ENCODE measurements at places on chromosomes 11 and 22. TPM values are rescaled to one million over a fixed set of nuclear protein-coding genes. Genes with fewer than 3 reads are reported as not detected.
A peak's percentile ranks its signal among the peaks of the same experiment; 100 is the strongest.

GRCh38 chr11:96188243-96189006 is 154.6 kb downstream of the MAML2 start:
- DNase-seq: no peak

- no peak for DNase-seq
Observed at GRCh38 chr22:39130152-39130704, 22.3 kb downstream of the CBX7 start.

DNA sequence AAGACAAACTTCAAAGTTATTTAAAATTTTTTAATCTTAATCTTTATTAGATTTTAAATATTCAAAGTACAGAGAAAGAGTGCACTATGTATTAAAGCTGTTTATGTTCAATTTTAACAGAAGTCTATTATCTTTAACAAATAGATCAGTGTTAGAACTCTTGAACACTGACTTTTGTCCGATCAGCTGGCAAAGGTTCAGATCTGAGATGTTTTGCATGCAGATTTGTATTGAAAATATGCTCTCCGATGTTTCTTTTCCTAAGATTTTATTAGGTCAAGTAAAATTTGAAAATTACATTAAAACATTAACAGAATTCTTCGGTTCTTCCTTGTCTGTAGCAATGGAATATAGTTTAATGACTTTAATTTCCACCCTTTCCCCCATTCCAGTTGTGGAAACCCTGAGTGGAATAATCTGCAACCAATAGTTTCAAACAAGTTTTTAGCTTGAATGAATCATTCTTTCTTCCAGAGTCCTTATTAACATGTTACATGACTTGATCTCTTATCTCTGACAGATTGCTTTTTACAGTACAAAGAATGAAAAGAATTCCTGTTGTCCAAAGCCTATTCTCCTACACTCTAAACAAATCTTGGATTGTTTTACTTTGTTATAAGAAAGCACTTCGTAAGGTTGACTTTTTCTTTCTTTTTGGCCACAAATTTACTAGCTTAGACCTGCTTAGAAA is 11.4 kb upstream of the TCP11L1 start:
- no peak for DNase-seq

GRCh38 chr11:45303316-45303715 is 17.2 kb upstream of the SYT13 start:
- DNase-seq: no peak

GRCh38 chr11:129394709-129395108 is 19.1 kb downstream of the BARX2 start:
- no peak for DNase-seq

DNA sequence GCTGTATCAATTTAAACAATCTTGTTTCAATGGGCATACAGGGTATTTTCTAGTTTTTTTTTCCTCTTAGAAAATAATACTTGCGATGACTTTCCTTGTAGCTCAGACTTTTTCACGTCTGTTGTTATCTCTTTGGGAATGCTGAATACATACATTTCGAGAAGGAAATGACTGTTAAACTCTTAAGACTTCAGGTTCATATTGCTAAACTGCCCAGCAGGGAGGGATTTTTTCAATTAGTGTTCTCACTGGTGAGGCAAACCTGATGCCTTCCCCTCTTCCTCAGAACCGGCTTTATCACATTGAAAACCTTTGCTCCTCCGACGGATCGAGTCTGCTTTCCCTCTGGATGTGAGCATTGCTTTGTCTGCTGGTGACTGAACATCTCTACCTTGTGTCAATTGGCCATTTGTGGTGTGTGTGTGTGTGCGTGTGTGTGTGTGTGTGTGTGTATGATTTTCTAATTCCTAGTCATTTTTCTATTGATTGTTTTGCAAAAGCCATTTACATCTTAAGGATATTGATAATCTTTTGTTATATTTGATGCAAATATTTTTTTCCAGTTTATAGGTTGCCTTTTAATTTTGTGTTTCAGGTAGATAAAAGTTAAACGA is 6.6 kb downstream of the NEAT1 start:
- peak; percentile 51 for DNase-seq

Gene FAM180B
- 0.55 TPM for total RNA-seq

Gene BDNF
- 0.22 TPM for total RNA-seq

Gene SCN2B
- not detected for total RNA-seq

DNA sequence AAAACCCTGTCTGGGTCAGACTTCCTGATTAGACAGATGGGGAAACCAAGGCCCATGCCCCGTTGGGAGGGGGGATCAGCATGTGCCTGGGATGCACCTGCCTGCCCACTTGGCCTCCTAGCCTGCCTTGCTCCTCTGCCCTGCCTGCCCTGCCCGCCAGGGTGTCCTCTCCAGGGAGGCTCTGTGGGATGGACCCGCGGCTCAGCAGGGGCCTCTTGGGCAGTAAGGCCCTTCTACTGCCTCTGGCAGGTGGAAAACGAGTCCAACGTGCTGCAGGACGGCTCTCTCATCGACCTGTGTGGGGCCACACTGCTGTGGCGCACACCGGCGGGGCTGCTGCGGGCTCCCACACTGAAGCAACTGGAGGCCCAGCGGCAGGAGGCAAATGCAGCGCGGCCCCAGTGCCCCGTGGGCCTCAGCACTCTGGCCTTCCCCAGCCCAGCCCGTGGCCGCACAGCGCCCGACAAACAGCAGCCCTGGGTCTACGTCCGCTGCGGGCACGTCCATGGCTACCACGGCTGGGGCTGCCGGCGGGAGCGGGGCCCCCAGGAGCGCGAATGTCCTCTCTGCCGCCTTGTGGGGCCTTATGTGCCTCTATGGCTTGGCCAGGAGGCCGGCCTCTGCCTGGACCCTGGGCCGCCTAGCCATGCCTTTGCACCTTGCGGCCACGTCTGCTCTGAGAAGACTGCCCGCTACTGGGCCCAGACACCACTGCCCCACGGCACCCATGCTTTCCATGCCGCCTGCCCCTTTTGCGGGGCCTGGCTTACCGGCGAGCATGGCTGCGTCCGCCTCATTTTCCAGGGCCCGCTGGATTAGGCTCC is 4.7 kb upstream of the DPP3 start:
- DNase-seq: no peak

Gene VSIG10L2
- total RNA-seq: not detected

Gene SLC6A5
- total RNA-seq: not detected

Gene TMEM223
- total RNA-seq: 14.7 TPM

Gene CALCA
- not detected for total RNA-seq

GRCh38 chr22:30266445-30267381 is at the start of gene OSM:
OSM (minus strand) TSS chr22:30266851; CDS start chr22:30266799, 52 bp downstream.
- no peak for DNase-seq

GRCh38 chr11:64687643-64688533 is 35.1 kb downstream of the NRXN2 start:
- no peak for DNase-seq

All from mesenteric fat pad (tissue), 1 donor.